ENCODE measurements at places on chromosomes 3 and 15.

- H3K4me3 ChIP-seq, result no peak overlapping the region
- no peak for DNase-seq
- H3K36me3 ChIP-seq, result no peaks in the 10 kb centered on the region
- peaks cover 26% of the 10 kb centered on the region for H3K27me3 ChIP-seq
- no peak overlapping the region for H3K27ac ChIP-seq
These were observed 12.7 kb upstream of the TOPBP1 start for GRCh38 chr3:133674290-133674919.

DNA sequence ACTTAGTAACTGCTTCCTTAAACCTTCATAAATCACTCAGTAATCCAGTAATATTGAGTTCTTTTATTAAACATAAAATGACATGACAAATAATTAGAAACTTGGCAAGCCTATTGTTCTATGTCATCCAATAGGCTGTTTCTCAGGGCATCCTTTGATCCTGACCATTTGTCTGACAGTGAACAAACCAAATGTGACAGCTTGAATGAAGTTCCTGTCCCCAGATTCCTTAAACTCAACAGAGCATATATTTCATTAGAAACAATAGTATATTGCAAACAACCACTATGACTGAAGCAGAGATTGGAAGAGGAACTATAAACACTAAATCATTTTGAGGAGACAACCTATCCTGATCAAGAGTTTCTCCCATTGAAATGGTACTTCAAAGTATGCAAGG, 113.6 kb upstream of the MDFIC2 start:
- DNase-seq, result no peak
- H3K4me1 ChIP-seq, result no peaks in the 10 kb centered on the region
- no peaks in the 10 kb centered on the region for H3K36me3 ChIP-seq
- no peak overlapping the region for H3K27ac ChIP-seq
- peaks cover 4% of the 10 kb centered on the region for H3K27me3 ChIP-seq
- no peak overlapping the region for H3K4me3 ChIP-seq

DNA sequence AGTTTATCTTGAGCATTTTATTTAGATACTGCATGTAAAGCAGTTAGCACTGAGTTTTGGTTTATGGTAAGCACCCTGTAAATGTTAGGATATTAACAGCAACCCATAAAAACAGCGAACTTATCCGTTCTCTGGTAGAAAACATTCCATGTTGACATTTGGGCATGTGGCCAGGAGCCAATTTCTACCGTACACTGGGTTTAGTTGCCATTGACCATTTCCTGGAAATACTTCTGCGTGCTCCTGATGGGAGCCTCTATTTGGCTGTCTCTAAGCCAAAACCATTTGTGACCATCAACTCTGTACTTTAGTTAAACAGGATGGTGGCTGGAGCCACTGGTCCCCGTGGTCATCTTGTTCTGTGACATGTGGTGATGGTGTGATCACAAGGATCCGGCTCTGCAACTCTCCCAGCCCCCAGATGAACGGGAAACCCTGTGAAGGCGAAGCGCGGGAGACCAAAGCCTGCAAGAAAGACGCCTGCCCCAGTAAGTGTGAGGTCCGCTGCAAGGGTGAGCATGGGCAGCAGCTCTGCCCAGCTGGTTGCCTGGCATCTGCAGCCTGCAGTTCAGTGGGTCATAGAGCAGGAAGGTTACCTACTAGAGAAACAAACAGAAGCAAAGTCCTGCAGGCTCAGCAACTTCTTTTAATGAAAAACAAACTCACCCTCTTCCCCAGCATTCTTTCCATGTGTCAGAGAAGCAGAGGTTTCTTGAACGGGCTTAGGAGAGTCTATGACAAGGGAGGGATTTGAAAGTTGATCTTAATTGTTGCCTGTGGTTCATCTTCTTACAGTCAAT, 7.1 kb downstream of the THBS1 start:
- H3K27ac ChIP-seq, result peak overlapping the region; percentile 25
- DNase-seq, result peak; percentile 69
- H3K4me1 ChIP-seq, result peaks cover 19% of the 10 kb centered on the region
- peaks cover 64% of the 10 kb centered on the region for H3K36me3 ChIP-seq
- no peaks in the 10 kb centered on the region for H3K27me3 ChIP-seq

- no peaks in the 10 kb centered on the region for H3K36me3 ChIP-seq
- H3K27me3 ChIP-seq, result no peaks in the 10 kb centered on the region
- no peak for DNase-seq
- no peak overlapping the region for H3K4me3 ChIP-seq
- H3K27ac ChIP-seq, result no peak overlapping the region
- H3K4me1 ChIP-seq, result peaks cover 8% of the 10 kb centered on the region
These were observed 28.3 kb downstream of the STARD5 start for GRCh38 chr15:81295486-81296121.

DNA sequence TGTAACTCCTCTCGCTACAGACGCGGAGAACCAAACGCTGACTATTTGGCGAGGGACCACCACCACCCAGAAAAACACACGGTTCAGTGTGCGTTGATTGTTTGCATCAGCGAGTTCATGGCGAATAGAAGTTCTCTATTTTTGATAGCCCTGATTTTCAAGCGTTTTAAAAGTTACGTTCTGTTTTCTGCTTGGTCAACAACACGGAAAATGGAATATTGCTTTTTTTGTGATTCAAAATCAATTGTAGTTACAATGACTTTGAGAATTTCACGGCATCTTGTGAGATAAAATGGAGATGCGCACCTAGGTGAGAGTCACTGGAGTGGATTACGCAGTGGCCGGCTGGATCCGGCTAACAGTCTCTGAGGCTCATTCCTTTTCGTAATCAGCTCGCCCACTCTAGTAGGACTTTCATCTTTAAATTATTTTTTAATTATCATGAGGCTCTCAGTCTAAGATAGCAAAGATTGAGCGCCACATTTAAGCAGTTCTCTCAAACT, 54.8 kb downstream of the CCDC54 start:
- peaks cover 3% of the 10 kb centered on the region for H3K27me3 ChIP-seq
- H3K27ac ChIP-seq, result peak overlapping the region; percentile 45
- DNase-seq, result no peak
- H3K4me1 ChIP-seq, result peaks cover 20% of the 10 kb centered on the region
- H3K36me3 ChIP-seq, result no peaks in the 10 kb centered on the region
- H3K4me3 ChIP-seq, result peak overlapping the region; percentile 81

DNA sequence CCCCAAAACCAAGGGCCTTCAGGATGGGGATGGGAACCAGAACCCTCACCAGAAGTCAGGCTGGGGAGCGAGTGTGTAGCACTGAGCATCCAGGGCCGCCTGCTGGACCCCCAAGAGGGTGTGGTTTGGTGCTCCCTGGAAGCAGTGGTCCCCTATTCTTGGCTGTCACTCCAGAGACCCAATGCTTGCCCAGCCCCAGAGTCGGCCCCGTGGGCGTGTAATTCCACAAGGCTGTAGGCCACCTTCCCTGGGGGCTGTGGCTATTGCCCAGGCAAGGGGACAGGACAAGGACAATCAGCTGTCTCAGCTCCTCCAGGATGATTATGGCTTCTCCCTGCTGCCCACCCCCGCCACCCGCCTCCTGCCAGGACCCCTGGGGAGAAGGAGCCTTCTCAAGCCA, 14.5 kb downstream of the IGDCC3 start:
- H3K36me3 ChIP-seq, result no peaks in the 10 kb centered on the region
- no peak for DNase-seq
- no peak overlapping the region for H3K4me3 ChIP-seq
- H3K27me3 ChIP-seq, result peaks cover 5% of the 10 kb centered on the region

DNA sequence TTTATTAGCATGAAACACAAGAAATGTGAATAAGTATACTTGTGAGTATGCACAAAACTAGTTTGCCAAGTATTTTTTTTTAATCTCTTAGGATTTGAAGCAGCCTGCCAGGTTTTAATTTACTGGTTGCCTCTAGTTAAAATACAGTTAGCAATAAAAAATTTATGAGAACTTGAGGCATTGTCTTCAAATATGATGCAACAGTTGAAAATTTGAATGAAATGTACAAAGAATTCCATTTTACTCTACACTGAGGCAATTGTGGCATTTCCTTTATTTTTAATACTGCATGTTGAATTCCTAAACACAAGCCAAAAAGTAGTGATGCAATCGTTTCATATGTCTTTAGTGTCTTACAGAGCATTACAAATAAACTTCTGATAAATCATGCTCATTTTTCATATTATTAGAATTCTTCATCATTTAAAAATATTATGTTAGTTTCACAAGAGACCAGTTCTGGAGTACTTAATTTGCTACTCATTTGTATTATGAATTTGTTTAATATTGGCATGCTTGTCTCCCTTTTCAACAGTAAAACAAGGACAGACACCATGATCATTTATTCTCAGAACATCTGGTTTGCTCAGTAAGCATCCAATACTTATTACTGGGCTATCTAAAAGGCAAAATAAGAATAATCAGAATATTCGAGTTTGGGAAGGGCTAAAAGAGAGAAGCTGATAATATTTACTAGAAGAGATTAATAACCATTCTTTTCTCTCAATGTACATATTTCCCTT, 124.8 kb upstream of the PTX3 start:
- H3K4me3 ChIP-seq, result no peak overlapping the region
- no peaks in the 10 kb centered on the region for H3K36me3 ChIP-seq
- no peak overlapping the region for H3K27ac ChIP-seq
- no peaks in the 10 kb centered on the region for H3K4me1 ChIP-seq
- peak; percentile 54 for DNase-seq
- H3K27me3 ChIP-seq, result no peaks in the 10 kb centered on the region

DNA sequence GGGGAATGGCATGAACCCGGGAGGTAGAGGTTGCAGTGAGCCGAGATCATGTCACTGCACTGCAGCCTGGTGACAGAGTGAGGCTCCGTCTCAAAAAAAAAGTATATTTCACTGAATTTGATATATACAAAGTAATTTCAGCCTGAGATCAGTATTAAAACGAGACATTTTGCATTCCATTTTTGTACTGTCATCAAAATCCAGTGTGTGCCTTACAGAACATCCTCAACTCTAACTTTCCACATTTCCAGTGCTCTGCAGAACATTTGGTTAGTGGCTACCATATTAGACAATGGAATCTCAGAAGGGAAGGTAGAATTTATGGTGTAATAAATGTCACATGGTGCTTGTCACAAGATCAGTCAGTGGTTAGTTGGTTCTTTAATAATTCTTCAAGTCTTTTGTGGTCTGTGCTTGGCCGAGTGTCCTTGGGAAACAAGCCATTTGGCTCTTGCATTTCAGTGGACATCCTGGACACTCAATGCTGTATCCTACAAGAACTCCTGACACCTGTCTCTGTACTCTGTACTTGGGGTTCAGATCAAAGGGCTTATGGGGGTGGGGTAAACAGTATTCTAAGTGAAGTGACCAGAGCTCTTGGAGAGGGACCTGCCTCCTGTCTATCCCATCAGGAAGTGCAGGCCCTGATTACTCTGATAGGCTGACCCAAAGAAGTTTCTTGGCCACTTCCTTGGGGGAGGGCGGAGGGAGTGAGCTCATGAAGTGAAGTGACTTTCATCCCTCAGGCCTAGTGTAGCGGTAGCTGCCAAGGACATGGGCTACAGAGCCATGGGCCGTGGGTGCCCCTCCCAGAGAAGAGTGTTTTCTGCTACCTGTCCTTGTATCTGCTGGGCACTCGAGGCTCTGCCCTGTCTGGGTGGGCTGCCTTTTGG, 3.7 kb downstream of the ACVR2B start:
- H3K36me3 ChIP-seq, result no peaks in the 10 kb centered on the region
- H3K4me1 ChIP-seq, result no peaks in the 10 kb centered on the region
- H3K27me3 ChIP-seq, result no peaks in the 10 kb centered on the region
- H3K4me3 ChIP-seq, result no peak overlapping the region
- no peak for DNase-seq

- no peaks in the 10 kb centered on the region for H3K36me3 ChIP-seq
- H3K27ac ChIP-seq, result no peak overlapping the region
- DNase-seq, result no peak
- no peak overlapping the region for H3K4me3 ChIP-seq
These were observed 19.3 kb upstream of the RAB6B start for GRCh38 chr3:133914839-133915600.

GRCh38 chr15:44711743-44712345, 527 bp downstream of the B2M start:
- peak; percentile 52 for DNase-seq
- H3K27ac ChIP-seq, result peak overlapping the region; percentile 92
- no peaks in the 10 kb centered on the region for H3K27me3 ChIP-seq
- H3K4me1 ChIP-seq, result peaks cover 4% of the 10 kb centered on the region
- peak overlapping the region; percentile 96 for H3K4me3 ChIP-seq

DNA sequence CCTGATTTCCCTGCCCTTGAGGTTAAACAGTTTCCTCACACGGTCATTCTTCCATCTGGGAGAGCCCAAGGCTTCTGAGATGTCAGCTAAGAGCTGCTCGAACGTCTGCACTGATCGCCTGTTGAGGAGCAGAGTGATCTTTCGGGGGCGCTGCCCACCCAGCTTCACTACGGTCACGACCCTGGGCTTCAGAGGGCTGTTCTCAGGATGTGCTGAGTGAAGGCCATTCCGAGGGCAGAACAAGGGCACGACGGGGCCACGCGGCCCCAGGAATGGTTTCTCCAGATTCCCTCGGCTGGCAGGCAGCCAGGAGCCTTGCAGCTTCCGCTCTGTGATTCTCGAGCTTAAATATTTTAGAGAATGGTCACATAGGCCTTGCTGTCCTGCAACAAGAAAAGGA, 25.7 kb downstream of the DCLK3 start:
- no peak for DNase-seq

- no peaks in the 10 kb centered on the region for H3K27me3 ChIP-seq
- no peaks in the 10 kb centered on the region for H3K4me1 ChIP-seq
- no peak overlapping the region for H3K4me3 ChIP-seq
- H3K36me3 ChIP-seq, result peaks cover 74% of the 10 kb centered on the region
- H3K27ac ChIP-seq, result no peak overlapping the region
These were observed 60.0 kb downstream of the DNASE1L3 start for GRCh38 chr3:58150810-58151199.

- no peak for DNase-seq
- no peaks in the 10 kb centered on the region for H3K27me3 ChIP-seq
- H3K4me3 ChIP-seq, result no peak overlapping the region
These were observed 80.2 kb downstream of the ZNF280D start for GRCh38 chr15:56653107-56653506.

DNA sequence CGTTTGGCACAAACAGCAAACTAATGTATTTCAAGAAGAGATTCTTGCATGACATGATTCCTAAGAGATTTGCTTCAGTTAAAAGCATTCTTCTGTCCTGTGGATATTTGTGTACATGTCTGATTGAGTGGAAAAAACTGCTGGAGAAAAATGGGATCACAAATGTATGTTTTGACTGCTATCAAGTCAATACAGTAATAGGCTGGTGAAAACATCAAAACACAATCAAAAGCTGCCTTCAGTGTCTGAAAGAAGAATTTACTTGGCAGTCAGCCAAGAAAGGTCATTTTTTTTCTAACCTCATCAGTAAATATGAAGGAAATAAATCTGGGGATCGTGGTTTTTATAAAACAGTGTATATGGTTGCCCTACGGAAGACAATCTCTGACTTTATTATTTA, 1214.8 kb downstream of the NSUN3 start:
- H3K27ac ChIP-seq, result no peak overlapping the region
- no peaks in the 10 kb centered on the region for H3K27me3 ChIP-seq
- H3K36me3 ChIP-seq, result no peaks in the 10 kb centered on the region
- H3K4me3 ChIP-seq, result no peak overlapping the region

GRCh38 chr15:86615411-86615810, 535.7 kb downstream of the AGBL1 start:
- no peaks in the 10 kb centered on the region for H3K36me3 ChIP-seq
- no peak overlapping the region for H3K27ac ChIP-seq
- H3K27me3 ChIP-seq, result no peaks in the 10 kb centered on the region
- no peak overlapping the region for H3K4me3 ChIP-seq
